ENCODE measurements at places on chromosomes 7 and 10. TPM values are rescaled to one million over a fixed set of nuclear protein-coding genes. Genes with fewer than 3 reads are reported as not detected.

PKD2L1 gene
- not detected for total RNA-seq

ZPBP gene
- not detected for total RNA-seq

TMEM273 gene
- 2.8 TPM for total RNA-seq

FGFBP3 gene
- total RNA-seq: 23.3 TPM

IRF5 gene
- total RNA-seq: 2.5 TPM

SORBS1 gene
- total RNA-seq: 114 TPM

MSMB gene
- total RNA-seq: not detected

DGKB gene
- total RNA-seq: 29.4 TPM

PLAC9 gene
- 6.3 TPM for total RNA-seq

MPP7 gene
- 5.6 TPM for total RNA-seq

CPA5 gene
- not detected for total RNA-seq

ADIRF gene
- 3.2 TPM for total RNA-seq

TLL2 gene
- total RNA-seq: 1.2 TPM

ADO gene
- 32.3 TPM for total RNA-seq

ACSM6 gene
- not detected for total RNA-seq

TCAF2 gene
- total RNA-seq: 1.00 TPM

SRRT gene
- 34.2 TPM for total RNA-seq

RAPGEF5 gene
- 65.8 TPM for total RNA-seq

NKX1-2 gene
- 0.54 TPM for total RNA-seq

VGF gene
- total RNA-seq: 21.2 TPM

CDC14C gene
- total RNA-seq: not detected

VIPR2 gene
- 7.3 TPM for total RNA-seq

FASTK gene
- total RNA-seq: 26.5 TPM

TMEM236 gene
- total RNA-seq: 0.18 TPM

FBXL13 gene
- total RNA-seq: 9.2 TPM

GIMAP6 gene
- 4.5 TPM for total RNA-seq

ACHE gene
- 14.4 TPM for total RNA-seq

COL17A1 gene
- 0.09 TPM for total RNA-seq
